ENCODE measurements at places on chromosomes 7 and 10.

- no peak for DNase-seq
Observed at GRCh38 chr10:97097084-97097433, 88.7 kb downstream of the SLIT1 start.

DNA sequence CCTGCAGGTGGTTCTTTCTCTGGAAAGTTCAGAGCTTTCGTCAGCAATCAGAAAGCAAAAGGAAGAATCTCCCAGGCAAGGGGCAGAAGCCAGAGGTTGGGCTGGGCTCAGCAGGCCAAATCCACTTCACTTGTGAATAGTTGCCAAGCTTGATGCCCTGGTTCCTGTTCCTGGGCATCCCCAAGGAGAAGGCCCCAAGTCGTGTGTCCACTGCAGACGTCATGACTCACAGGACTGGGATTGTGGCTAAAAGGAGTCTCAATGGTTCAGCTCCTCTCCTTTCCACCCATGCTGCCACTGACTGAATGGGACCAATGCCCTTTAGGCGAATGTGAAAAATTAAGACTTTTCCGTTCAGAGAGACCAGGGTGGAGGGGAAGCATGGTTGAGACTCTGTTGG, 38.6 kb upstream of the TRIM8 start:
- DNase-seq: no peak

DNA sequence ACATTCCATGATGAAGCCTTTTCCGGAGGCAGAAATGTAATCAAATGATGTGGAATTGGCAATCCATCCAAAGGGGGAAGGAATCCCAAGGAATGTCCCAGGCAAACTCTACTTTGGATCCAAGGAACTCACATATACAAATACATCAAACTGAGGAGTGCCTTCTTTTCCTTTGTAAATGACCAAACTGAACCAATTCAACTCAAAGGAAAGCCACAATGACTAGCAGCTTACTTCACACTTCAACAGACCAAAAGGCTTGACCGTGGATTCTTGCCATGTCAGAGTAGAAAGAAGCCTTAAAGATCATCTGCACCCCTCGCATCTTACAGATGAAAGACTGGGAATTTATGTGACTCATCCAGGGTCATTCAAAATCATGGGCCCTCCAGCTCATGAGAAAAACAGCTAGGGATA, 79.7 kb upstream of the MACROH2A2 start:
- DNase-seq: no peak

DNA sequence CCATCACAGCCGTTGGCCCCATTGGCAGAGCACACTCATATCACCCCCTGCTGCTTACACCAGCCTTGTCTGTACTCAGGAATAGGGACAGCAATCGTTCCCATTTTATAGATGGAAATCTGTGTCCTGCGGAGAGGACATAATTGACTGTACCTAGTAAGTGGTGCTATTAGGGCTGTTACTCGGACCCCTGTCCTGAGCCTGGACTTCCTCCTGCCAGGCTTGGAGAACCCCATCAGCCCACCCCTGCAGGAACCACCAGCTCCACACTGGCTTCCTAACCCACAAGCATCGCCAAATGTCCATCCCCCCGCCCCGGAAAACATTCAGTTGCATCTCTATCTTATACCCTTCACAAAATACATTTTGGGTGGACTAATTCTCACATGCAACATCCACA, 139.8 kb upstream of the RET start:
- DNase-seq: no peak

- no peak for DNase-seq
Observed at GRCh38 chr10:97028126-97028831, 157.5 kb downstream of the SLIT1 start.

DNA sequence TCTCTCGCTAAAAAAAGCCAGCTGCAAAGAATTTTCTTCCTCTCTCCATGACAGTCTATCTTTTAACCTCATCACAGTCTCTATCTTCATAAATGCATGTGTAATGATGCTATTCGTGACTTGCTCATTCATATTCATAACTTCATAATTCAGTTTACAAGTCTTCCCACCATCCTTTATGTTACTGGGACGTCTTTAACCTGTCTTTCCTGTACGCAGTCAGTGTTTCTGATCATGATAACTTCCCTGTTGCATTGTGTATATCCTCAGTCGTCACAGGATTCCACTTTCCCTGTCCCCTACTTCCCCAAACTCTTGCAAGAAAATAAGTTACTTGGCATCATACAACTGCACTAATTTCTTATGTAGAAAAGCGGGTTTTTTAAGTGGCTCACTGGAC, 165.6 kb upstream of the ASAH2 start:
- DNase-seq: no peak

- DNase-seq: no peak
Observed at GRCh38 chr7:139720186-139720585, 57.6 kb downstream of the HIPK2 start.

Measured in activated effector memory CD4-positive, alpha-beta T cell treated with Interleukin-2 at 50 U/mL for 16 hours (primary cell).